Caco-2 (cell line): ENCODE measurements at places on chromosomes 16 and 17.

- no peak for DNase-seq
These were observed 344 bp downstream of the CNTNAP4 start for GRCh38 chr16:76277460-76278030.

GRCh38 chr17:39304188-39304587, 78.4 kb upstream of the STAC2 start:
- DNase-seq, result no peak

GRCh38 chr17:66970140-66970539, 5.6 kb downstream of the CACNG4 start:
- no peak for DNase-seq

GRCh38 chr17:35786941-35787432, 8.5 kb downstream of the MMP28 start:
- DNase-seq, result no peak

GRCh38 chr17:63138713-63139112, 172.7 kb downstream of the TANC2 start:
- DNase-seq, result no peak

DNA sequence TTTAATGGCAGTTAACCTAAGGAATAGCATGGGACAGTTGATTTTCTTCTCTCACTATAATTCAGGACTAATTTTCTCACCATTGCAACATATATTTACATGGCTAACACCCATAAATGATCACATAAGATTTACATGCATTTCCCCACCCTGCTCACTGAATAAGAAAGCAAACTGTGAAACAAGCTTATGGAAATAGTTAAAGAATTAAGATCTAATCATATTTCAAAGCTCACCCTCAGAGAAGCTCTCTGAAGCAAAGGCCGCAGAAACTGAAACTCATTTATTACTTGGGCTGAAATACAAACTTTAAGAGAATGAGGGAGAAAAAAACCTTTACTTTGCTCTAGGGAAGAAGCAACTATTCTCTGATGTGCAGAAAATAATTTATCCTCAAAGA, 218.7 kb upstream of the AXIN2 start:
- DNase-seq, result no peak

DNA sequence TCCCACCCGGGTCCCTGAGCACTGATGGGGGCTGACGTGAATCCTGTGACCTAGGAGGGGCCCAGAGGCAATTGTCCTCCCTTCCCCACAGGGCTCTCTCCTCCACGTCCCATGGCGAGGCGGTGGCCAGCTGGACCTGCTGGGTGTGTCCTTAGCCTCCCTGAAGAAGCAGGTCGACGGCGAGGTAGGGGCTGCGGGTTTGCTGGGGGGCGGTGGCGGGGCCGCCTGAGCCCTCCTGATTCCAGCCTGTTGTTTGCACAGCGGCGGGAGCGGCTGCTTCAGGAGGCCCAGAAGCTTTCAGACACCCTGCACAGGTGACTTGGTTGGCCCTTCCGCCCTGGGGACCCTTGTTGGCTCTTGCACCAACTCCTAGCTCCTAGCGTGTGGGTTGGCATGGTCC, 1.7 kb downstream of the CHTF18 start:
- DNase-seq, result no peak

DNA sequence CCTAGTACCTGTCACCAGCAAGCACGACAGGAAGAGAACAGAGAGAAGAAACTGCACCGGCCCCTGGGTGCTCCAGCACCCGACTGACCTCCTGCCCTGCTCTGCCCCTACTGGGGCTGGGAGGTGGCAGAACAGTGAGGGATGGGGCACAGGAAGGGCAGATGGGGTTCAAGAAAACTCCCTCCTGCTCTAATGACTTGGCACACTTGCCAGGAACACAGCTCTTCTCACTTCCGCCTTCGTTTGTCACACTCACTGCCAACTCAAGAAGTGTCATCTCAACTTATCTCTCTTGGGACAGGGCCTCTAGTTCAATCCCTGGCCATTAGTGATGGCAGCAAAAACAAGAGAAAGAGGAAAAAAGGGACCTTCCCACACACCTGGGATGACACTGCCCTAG, 42.7 kb upstream of the ICAM2 start:
- DNase-seq, result no peak

GRCh38 chr17:4604111-4604644, 19.8 kb downstream of the SMTNL2 start:
- DNase-seq, result no peak

- no peak for DNase-seq
These were observed 38.9 kb downstream of the PEMT start for GRCh38 chr17:17552351-17553216.

- DNase-seq, result no peak
These were observed 527.2 kb upstream of the WSB1 start for GRCh38 chr17:26766743-26767142.

- no peak for DNase-seq
These were observed at the start of gene NME4 for GRCh38 chr16:397135-397661. NME4 (plus strand) TSS chr16:397199; CDS start chr16:397223, 24 bp downstream.

DNA sequence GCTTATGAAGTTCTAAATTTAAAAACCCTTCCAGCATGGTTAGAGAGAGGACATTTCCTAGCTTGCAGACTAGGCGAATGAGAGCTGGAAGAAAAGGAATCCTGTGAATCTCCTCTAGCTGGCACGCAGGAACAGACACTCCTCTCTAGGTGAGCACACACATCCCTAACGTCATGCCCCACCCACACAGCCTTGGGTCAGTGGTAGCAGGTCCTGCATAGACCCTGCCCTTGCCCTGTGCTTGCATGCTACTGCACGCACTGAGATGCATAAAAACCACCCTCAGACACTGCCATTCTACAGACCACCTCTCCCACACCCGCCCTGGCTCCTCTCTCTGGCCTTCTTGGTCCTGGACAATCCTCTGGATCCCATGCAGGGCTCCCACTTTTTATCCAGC, 23.5 kb downstream of the CES1 start:
- peak; percentile 10 for DNase-seq

DNA sequence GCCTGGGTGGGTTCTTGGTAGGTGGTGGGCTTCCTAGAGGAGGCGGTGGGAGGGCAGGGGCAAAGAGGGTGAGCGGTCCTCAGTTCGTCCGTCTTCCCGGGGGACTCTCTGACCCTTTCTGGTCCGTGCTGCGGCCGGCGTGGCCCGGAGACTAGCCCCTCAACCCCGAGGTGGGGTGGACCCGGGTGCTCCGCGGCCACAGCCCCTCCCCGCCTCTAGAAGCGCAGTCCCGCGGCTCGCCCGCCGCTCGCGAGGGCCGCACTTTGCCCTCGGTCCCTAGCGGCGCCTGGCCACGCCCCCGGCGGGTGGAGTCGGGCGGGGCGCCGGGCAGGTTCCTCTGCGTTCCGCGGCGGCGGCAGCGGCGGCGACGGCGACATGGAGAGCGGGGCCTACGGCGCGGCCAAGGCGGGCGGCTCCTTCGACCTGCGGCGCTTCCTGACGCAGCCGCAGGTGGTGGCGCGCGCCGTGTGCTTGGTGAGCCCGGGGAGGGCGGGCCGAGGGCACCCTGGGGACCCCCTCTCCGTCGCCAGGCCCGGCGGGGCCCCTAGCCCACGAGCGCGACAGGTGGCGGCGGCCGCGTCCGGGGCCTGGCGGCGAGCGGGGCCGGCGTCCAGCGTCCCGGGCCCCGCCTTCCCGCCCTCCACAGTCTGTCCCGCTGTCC, at the start of gene SYNGR2:
SYNGR2 (plus strand) TSS at position 340 of the 661 bp plus-strand sequence; CDS start at position 376, 36 bp downstream.
- DNase-seq, result peak; percentile 87

DNA sequence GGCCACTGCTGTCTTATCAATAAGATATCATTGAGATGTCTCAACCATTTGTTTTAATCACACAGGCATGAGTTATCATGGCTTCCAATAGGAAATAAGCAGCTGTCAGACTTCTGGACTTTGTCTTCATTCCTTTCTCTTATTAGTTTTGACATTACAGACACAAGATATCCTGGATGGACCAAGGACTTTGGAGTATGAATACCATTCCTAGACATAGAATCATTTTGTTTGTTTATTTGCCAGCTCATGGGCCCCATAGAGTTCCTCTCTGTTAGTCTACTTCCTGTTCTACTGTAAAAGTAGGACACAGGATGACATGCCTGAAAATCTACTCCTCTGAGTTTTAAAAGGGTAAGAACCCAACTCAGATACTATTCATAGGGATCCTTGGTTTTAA, 77.7 kb upstream of the KCNJ16 start:
- peak; percentile 24 for DNase-seq

- DNase-seq, result no peak
These were observed 78.2 kb downstream of the AMFR start for GRCh38 chr16:56347166-56347565.

DNA sequence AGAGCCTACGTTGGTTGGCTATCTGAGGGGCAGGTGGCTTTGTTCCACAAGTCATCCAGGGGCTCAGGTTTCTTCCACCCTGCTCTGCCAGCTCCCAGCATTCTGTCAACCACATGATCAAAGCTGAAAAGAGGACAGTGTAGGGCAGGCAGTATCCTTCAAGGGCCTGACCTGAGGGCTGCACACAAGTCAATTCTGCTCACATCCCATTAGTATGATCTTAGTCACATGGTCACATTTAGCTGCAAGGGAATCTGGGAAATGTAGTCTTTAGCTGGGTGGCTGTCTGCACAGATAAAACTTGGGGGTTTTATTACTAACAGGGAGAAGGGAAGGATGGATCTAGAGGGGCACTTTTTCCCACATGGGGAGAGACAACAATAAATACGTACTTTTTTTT, 97.3 kb downstream of the SALL1 start:
- no peak for DNase-seq

GRCh38 chr16:48323783-48324775, 61.1 kb downstream of the SIAH1 start:
- no peak for DNase-seq

DNA sequence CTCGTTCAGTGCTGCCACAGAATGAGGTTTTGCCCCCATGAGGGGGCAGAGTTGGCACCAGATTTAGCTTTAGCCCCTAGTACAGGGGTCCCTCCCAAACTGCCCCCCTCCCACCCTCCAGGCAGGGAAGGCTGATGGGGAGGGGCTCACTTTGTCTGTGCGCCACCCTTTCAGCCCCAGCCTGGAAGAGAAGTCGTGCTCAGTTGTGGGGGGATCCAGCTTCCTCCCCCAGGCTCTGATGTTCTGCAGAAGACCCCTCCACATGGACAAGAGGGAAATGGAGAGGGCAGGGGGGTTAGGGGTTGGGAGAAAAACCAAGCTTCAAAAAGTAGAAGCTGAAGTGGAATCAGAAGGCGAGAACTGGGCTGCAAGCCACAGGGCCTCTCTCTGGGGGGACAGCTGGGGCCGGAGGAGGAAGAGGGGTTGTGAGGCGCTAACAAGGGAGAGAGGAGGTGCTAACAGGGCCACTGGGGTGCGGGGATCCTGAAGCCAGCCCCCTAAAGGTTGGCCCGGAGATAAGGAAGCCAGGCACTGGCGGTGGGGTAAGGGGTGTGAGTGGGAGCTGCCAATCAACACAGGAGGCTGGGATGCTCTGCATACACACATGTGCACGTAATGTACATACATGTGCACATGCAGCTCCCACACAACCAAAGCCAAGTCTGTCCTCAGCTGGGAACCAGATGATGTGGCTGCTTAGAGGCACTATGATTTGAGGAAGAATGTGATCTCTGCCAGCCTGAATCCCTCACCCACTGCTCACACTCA, 7.0 kb upstream of the TMEM92 start:
- no peak for DNase-seq

DNA sequence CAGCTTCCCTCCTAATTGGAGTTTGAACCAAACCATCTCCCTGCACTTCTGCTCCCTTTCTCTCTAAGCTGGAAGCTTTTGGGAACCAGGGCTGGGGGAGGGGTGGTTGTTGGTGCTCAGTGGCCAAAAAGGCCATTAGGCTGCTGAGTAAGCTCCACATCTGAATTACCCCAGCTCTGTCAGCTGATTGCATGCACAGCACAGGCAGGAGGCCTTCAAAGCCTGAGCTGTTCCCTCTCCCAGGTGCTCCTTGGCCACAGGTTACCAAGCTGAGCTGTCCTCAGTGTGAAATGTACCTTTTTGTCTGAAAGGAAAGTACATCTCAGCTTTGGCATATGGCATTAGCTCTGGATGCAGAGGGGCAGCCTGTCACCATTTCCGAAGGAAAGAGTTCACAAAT, 6.2 kb upstream of the TBKBP1 start:
- peak; percentile 59 for DNase-seq

DNA sequence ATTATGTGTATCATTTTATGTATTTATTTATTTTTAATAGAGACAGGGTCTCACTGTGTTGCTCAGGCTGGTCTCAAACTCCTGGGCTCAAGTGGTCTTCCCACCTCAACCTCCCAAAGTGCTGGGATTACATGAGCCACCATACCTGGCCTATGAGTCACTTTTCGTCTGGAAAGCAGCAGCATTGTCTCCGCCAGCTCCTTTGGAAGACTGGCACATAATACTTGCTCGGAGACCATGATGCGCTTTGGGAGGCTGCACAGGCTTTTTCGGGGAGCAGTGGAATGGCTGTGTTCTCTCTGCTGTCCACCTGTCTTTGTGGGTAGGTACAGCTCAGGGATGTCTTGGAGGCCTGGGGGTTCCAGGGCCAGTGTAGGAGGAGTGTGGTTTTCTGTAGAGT, 102.2 kb downstream of the AATF start:
- DNase-seq, result no peak

- no peak for DNase-seq
These were observed 21.9 kb downstream of the CPPED1 start for GRCh38 chr16:12781777-12782176.
